NCI-H82 (cell line): ENCODE measurements at places on chromosomes 6 and 20.

GRCh38 chr6:50021894-50022293 is at the start of gene DEFB110:
DEFB110 (minus strand) TSS chr6:50021994; CDS start chr6:50021935, 59 bp downstream.
- no peak for DNase-seq

DNA sequence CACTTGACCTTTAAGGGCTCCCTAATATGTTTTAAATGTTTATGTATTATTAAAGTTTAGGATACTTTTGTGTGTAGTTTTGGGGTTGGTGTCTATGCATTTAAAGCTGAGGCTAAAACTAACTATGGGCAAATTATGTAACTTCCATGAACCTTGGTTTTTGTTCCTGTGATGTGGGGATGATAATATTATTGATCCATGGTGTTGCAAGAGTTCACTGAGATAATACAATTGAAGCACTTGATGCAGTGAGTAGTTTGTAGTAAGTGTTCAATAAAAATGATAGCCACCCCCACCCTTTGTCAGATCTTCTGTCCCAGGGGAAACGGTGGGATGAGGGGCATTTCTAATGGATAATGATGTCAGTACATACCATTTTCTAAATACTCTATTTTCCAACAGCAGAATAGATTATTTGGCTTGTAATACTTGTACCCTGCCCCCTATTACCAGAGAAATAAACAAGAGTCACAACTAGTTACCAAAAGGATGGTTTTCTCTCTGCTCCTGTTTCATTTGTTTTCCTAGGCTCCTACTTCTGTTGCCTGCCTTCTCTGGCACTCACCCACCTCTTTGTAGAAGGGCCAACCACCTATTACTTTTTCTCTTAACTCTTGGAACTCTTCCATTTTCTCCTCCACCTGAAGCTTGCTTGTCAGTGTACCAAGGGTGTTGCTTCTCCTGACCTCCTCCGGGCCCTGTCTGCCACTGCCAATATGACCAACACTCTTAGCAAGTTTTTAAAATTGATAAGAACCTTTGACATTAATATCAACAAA is 97.9 kb downstream of the RCAN2 start:
- no peak for DNase-seq

DNA sequence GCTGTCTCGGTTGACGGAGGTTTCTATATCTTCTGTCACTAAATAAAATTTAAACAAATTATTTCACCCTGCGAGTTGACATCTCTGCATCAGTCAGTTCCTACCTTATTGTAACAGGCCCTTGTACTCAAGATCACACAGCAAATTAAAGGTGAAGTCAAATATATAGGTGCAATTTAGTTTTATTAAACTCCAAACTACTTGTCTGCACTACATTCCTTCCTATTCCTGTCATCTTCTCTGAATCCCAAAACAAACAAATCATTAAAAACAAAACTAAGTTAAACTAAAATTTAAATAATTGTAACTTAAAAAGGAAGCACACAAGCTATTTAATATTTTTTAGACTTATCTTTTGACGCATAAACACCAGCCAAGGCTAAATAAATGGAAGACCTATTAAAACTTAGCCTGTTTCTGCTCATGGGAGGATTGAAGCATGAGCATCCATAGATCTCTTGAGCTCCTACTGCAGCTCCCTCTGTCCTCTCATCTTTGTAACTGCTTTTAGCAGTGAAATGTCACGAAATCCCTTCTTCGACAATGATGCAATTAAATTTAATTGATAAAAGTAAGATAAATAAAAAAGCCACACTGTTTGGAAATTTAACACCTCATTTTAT is 1152.3 kb upstream of the GJE1 start:
- no peak for DNase-seq

- no peak for DNase-seq
Measured at GRCh38 chr20:32355417-32355841, 2.7 kb upstream of the ASXL1 start.

- no peak for DNase-seq
Measured at GRCh38 chr6:70133246-70133645, 169.6 kb downstream of the COL9A1 start.

GRCh38 chr6:166938150-166938549 is 18.2 kb downstream of the RNASET2 start:
- DNase-seq: no peak

DNA sequence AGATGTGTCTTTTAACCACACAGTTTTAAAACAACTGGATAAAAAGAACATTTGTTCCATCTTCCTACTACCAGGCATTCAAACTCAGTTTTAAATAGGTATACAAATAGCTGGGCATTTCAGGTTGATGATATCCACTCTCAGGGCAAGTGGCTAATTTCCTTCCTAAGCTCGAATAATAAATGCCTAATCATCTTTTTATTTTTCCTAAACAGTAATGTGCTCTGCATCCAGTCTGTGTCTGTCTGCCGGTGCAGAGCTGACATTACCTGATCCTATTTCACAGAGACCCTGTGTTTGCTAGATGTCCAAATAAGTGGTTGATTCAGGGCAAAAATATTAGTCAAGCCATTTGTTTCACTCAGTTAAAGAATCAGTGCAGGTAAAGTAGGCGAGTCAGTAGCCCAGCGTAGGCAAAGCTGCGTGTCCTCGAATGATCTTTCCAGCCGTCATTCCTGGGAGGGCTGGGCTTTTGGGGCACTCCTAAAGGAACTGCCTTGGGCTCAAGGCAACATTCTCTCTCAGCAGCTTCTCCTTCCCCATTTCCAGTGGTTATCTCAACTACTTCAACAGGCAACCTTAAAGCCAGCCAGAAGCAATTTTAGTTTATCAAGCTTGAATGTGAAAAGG is 74.2 kb upstream of the BMP2 start:
- DNase-seq: peak; percentile 13

- no peak for DNase-seq
Measured at GRCh38 chr6:118403036-118403435, 145.1 kb upstream of the PLN start.

DNA sequence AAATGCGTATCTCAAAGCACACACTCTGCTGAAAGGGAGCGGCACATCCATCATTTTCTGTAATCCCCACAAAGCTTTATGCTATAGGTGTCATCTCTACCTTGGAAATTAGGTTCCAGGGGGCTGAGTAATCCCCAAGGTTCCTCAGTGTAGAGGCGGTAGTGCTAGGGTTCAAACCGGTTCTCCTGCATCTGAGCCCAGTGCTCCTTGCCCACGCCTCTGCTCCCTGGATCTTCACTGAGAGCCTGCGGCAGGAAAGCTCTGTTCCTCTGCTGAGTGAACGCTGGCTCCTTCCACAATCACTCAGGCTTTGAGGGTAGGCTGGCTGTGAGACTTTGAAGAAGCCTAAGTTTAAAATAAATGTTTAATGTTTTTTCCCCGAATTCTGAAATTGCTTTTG is 24.9 kb downstream of the SLC22A23 start:
- peak; percentile 45 for DNase-seq

GRCh38 chr6:108644252-108644651 is 83.5 kb downstream of the FOXO3 start:
- no peak for DNase-seq

- DNase-seq: no peak
Measured at GRCh38 chr20:32362901-32363364, 4.8 kb downstream of the ASXL1 start.

DNA sequence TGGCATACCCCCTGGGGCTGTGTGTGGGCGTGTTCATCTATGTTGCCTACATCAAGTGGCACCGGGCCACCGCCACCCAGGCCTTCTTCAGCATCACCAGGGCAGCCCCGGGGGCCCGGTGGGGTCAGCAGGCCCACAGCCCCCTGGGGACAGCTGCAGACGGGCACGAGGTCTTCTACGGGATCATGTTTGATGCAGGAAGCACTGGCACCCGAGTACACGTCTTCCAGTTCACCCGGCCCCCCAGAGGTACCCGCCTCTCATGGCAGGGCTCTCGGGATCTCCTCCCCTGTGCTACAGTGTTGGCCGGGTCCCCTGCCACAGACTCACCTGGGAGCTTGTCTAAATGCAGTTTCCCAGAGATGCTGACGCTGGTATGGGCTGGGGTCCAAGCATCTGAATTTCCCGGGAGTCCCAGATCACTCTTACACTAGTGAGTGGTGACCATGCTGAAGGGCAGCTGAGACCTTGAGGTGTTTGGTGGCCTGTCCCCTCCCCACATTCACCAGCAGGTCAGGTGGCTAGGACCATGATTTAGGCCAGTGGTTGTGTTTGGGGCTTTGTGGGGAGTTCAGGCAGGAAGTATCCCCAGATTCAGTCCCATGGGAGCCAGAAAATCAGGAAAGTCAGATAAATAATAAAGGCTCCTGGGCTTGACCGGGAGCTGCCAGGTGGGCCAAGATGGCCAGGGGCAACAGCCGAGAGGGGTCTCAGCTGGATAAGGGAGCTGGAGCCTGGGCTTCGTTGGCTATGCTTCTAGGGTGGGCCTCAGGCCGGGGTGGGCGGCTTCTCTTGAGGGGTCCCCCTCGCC is 11.8 kb downstream of the ENTPD6 start:
- DNase-seq: no peak

DNA sequence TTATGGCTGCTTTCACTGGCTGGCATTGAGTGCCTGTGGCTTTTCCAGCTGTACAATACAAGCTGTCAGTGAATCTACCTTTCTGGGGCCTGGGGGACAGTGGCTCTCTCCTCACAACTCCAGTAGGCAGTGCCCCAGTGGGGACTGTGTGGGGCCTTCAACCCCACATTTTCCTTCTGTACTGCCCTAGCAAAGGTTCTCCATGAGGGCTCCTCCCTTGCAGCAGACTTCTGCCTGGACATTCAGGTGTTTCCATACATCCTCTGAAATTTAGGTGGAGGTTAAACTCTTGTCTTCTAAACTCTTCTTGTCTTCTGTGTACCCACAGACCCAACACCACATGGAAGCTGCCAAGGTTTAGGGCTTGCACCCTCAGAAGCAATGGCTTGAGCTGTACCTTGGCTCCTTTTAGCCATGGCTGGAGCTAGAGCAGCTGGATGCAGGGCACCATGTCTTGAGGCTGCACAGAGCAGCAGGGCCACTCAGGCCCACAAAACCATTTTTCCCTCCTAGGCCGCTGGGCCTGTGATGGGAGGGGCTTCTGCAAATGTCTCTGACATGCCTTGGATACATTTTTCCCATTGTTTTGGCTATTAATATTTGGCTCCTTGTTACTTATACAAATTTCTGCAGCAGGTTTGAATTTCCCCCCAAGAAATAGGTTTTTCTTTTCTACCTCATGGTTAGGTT is 9.6 kb downstream of the PEX7 start:
- no peak for DNase-seq

- DNase-seq: peak; percentile 72
Measured at GRCh38 chr6:68967549-68968300, 332.6 kb downstream of the ADGRB3 start.

DNA sequence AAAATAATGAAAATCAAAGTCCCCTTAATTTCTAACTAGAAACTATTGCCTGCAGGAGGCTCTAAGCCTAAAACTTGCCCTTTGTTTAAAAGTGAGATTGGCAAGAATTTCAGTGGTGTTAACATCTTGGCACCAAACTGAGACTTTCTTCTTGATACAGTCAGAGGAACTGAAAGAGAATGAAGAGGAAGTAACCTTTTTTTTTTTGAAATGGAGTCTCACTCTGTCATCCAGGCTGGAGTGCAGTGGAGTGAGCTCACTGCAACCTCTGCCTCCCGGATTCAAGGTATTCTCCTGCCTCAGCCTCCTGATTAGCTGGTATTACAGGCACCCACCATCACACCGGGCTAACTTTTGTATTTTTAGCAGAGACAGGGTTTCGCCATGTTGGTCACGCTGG is 3.6 kb downstream of the DOP1A start:
- DNase-seq: no peak

GRCh38 chr6:15096894-15097837 is 148.7 kb upstream of the JARID2 start:
- DNase-seq: no peak

- no peak for DNase-seq
Measured at GRCh38 chr20:60138256-60139220, 180.3 kb downstream of the CDH26 start.

DNA sequence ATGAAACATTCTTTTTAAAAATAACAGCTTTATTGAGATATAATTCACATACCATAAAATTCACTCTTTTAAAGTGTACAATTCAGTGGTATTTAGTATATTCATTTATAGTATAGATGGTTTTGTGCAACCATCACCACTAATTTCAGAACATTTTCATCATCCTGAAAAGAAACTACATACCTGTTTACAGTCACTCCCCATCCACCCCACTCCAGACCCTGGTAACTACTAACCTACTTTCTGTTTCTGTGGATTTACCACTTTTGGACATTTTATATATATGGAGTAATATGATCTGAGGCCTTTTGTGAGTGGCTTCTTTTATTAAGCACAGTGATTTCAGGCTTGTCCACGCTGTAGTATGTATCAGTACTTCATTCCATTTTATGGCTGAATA is 2.5 kb upstream of the TMEM217 start:
- no peak for DNase-seq

DNA sequence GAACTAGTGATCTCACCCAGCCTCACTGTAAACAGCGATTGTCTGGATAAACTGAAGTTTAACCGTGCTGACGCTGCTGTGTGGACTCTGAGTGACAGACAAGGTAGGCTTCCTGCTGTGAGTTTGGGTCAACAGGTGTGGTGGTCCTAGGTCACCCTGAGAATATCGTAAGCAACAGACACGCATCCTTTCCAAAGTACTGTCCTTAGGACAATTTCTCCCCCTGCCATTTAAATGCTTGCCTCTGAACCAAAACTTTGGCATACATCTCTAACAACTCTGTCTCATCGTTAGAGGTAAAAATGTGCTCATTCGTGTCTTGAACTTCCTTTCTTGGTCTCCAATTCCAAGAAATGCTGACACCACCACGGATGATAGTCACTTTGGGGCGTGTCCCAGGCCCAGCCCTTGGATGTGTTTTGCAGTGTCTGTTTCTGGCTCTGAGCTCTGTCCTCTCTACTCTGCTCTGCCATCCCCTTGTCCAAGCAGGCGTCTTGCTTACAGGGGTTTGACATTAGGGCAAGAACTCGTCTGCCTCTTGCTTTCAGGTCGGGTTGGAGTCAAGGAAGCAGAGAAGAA is 95.5 kb downstream of the EYA2 start:
- no peak for DNase-seq

DNA sequence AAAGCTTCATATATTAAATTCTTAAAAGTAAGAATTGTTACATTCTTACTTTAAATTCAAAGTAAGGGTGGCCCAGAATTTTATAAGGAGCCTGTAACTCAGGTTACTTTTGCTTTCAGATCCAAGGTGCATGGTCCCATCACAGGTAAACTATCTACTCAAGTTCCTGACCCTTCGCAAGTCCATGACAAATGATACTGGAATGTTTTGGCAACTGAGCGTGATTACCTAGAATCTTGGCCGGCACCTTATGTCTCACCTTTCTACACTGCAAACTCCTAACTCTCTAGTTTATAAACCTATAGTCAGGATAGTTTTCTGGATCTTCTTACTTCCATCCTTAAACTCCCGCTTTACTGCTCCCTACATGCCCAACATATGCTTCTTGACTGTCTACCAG is 67.9 kb upstream of the HMGN3 start:
- DNase-seq: no peak

DNA sequence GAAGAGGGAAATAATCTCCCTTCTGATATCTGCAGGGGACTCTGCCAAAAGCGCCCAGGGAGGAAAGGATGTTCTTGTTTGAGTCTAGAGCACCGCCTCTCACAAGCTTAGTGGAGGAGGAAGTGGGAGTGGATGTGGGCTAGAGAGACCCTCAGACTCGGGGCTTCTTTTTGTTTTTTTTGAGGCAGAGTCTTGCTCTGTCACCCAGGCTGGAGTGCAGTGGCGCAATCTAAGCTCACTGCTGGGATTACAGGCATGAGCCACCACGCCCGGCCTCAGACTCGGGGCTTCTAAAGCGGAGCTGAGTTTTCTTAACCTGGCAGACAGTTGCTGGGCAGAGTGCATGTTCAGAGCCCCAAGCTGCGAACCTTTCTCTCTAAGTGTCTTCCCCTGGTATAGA is 310.8 kb downstream of the BMP7 start:
- DNase-seq: peak; percentile 72
